Mammary epithelial cell (primary cell): ENCODE measurements at places on chromosomes 3 and 15. TPM values are rescaled to one million over a fixed set of nuclear protein-coding genes. Genes with fewer than 3 reads are reported as not detected.
A peak's percentile ranks its signal among the peaks of the same experiment; 100 is the strongest.

GRCh38 chr3:184082465-184082864 is 14.4 kb upstream of the HTR3E start:
- no peak for DNase-seq

DNA sequence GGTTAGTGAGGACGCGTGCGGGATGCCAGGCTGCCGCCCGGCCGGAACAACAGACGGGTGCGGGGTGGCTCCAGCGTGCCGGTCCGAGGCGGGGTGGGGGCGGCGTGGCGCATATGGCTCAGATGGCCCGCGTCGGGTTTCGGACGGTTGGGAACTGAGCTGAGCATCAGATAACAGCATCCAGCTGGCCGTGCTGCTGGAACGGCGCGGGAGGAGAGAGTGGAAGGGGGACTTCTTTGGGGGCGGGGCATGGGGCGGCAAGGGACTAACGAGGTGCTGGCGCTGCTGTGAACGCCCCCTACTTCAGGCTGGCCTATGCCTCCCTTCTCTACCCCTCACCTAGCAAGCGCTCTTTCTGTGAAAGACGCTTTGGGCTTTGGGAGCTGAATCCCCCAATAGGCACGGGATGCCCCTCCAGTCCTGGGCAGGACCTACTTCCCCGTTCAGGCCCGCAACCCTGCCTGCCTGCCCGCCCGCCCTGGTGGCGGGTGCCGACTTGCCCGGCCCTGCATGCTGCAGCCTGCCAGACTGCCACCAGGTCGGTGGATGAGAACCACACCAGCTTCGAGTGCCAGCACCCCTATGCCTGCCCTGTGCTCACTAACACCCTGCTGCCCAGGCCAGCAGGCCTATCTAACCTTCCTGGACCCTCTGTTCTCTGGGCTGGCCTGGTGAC is 542 bp downstream of the INKA1 start:
- peak; percentile 90 for DNase-seq

DNA sequence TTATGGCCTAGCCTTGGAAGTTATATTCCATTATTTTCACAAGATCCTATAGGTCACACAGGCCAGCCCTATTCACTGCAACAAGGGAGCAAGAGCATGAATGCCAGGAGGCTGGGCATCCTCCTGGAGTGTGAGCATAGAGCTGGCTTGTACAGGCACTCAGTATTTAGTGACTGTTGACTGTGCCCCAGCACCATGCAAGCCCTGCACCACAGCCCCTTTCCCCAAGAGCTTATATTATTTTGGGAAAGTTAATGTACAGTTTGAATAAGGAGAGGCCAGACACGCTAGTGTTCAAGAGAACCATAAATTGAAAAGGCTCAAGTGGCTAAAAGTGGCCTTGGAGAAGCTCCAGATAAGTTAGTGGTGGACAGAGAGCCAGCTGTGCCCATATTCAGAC is 32.3 kb upstream of the TSEN2 start:
- DNase-seq = no peak

- DNase-seq = no peak
Observed at GRCh38 chr3:123157598-123158287, 44.0 kb upstream of the SEC22A start.

DNA sequence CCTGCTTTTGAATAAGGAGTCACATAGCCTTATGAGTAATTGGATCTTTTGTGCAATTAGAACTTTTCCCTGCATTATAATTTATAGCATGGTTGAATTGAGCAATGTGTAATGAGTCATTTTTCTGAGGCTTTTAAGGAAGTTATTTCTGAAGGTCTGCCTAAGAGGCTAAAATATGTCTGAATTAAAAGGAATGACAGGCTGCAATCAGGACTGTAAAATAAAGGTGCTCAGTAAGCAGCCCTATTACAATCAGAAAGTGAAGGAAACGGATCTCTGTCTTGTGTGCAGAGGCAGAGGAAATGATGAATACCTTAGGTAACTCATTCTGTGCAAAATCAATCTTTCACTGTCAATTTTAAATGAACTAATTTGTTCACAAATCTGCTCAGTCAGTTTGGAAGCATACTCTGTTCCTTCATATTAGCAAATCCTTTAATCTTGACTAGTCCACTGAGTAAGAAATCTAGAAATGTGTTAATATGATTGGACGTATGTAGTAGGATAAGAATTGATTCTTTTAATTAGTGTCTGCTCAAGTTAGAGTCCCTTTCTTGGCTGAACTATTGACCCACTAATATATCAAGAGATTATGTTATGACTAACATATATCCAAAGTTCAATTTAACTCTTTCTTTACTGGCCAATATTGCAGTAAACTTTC is 290.1 kb downstream of the ZIC1 start:
- peak; percentile 63 for DNase-seq

DNA sequence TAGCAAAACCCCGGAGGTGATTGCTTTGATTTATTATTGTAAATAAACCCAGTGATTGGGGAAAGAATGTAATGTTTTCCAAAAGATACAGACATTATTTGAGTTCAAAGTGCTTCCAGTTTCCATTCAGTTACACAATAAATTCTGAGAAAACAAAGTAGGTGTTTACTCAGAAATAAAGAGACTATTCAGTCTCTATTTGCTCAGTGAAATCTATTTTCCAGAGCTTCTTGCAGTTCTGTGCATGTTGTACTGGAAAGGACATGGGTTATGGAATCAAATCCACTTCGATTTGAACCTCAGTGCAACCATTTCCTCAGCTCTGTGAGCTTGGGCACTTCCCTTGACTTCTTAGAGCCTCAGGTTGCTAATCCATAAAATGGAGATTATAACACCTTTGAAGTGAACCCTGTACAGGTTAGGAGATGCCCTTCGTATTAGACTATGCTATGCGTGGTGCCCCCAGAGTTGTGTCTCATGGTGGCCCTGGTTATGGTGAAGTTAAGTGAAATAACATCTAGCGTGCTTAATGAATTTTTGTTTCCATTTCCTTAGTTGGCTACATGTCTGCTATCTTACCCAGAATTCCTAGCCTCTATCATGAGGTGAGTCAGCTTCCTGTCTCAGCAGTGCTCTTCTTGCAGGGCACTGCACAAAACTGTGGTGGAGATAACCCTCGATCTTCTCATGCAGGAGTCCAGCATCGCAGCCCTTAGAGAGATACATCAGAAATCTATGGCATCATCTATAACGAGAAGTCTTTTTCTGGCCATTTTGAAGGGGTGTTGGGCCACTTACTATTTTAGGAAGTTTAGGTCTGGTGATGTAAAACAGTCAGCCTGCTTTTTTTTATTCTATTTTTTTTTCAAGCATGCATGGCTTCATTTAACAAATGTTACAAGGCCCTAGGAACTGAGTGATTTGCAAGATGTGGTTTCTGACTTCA is 97.7 kb downstream of the RPL39L start:
- no peak for DNase-seq

Gene LRCH3
- polyA plus RNA-seq = 19.1 TPM

DNA sequence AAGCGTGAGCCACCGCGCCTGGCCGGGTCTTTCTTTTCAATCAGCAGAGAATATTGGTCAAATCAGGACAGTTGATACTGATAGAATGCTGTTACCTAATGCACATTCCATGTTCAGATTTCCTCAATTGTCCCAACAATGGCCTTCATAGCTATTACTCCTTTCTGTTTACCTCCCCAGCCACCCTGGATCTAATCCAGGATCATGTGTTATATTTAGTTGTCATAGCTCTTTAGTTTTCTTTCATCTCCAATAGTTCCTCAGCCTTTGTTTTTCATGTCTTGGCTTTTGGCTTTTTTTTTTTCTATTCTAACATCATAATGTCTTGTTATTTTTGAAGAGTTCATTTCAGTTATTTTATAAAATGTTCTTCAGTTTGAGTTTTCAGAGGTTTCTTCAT is 14.6 kb downstream of the USP3 start:
- no peak for DNase-seq

DNA sequence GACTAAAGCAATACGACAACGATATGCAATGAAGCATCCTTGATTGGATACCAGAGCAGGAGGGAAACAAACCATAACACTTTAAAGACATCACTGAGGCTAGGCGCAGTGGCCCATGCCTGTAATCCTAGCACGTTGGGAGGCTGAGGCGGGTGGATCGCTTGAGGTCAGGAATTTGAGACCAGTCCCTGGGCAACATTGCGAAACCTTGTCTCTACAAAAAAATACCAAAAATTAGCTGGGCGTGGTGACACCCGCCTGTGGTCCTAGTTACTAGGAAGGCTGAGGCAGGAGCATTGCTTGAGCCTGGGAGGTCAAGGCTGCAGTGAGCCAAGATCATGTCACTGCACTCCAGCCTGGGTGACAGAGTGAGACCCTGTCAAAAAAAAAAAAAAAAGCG is 33.9 kb upstream of the BHLHE40 start:
- DNase-seq = no peak

Gene OR5K2
- not detected for polyA plus RNA-seq

DNA sequence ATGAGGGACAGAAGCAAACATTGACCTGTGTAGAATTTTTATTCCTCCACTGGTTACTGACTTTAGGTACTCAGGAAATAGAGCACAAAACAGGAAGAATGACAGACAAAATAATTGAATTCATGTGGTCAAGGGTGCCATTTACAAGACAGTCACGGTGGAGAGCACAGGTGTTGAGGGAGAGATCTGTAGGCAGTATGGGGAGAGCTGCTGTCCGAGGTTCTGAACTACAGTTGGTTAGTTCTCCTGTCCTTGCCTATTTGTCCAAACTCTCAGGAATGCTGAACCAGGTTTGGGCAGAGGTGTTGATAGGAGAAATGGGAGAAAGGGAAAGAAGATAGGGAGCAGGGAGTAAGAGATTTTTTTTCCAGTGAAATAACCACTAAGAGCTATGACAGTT is 178.5 kb upstream of the ZBTB20 start:
- DNase-seq = peak; percentile 39

DNA sequence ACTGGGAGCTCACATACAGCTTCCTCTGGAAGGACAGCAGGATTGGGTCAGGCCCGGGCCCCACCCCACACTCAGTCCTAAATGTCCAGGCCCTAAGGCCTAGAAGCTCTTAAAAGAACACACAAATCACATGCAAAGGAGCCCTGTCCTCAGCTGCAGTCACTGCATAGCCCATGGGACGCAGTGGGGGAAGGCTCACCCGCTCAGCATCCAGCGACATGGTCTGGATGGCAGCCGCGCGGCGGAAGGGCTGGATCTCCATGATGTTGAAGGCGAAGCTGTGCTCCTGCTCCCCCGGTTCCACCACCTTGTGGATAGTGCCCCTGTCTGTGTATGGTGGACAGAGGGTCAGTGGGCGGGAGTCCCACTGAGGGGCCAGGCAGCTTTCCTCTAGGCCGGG is 22.1 kb downstream of the SEMA7A start:
- no peak for DNase-seq

DNA sequence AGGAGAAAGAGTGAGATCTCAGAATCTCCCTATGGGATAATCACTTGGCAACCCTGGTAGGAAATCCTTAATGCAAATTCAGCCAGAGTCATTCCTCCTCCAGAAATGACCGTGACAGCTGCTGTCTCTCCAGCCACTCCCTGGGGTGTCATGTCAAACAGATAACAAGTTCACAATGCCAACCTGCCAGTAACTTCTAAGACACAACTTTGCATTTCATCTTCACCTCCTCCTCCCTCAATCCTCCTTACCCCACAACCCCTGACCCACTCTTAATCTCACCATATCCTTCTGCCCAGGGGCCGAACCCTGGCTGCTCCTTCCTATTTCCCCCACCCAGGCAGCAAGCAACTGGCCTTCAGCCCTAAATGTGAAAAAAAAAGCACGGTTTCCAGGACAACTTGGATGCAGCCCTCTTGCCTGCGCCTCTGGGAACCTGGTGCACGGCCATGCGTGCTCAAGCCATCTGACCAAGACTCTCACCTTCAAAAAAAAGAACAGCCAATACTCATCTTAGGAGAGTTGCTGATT is 166.0 kb downstream of the NTRK3 start:
- DNase-seq = no peak

GRCh38 chr3:195171093-195171873 is 99.7 kb downstream of the XXYLT1 start:
- DNase-seq = no peak

- no peak for DNase-seq
Observed at GRCh38 chr3:41041899-41042298, 157.4 kb upstream of the CTNNB1 start.

DNA sequence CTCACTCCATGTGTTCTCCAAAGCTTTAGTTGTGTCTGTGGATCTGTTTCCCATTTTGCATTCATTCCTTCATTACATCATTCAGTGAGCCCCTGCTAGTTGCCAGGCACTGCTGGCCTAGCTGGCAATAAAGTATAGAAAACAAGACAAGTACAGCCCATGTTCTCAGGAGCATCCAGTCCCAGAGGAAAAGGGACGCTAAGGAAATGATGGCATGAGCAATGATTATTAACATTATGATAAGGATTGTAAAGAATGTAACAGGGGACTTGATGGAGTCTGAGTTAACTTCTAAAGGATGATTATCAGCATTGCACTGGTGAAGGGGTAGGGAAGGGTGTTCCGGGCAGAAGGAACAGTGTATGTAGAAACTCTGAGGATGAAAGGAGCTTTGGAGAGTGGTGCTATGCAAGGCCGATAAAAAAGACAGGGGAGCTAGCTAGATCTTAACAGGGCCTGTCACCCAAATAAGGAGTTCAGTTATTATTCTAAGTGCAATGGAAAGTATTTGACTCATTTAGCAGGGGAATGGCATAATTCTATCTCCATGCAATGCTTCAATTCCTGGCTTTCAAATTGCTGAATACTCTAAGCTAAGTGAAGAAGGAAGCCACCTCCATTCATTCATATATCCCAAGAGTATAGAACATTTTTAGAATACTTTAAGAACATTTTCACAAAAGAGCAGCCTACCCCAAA is 258.2 kb upstream of the STT3B start:
- DNase-seq = no peak

- no peak for DNase-seq
Observed at GRCh38 chr15:35167675-35168074, 82.6 kb upstream of the NANOGP8 start.

- no peak for DNase-seq
Observed at GRCh38 chr15:81384891-81385720, 11.1 kb upstream of the TMC3 start.

DNA sequence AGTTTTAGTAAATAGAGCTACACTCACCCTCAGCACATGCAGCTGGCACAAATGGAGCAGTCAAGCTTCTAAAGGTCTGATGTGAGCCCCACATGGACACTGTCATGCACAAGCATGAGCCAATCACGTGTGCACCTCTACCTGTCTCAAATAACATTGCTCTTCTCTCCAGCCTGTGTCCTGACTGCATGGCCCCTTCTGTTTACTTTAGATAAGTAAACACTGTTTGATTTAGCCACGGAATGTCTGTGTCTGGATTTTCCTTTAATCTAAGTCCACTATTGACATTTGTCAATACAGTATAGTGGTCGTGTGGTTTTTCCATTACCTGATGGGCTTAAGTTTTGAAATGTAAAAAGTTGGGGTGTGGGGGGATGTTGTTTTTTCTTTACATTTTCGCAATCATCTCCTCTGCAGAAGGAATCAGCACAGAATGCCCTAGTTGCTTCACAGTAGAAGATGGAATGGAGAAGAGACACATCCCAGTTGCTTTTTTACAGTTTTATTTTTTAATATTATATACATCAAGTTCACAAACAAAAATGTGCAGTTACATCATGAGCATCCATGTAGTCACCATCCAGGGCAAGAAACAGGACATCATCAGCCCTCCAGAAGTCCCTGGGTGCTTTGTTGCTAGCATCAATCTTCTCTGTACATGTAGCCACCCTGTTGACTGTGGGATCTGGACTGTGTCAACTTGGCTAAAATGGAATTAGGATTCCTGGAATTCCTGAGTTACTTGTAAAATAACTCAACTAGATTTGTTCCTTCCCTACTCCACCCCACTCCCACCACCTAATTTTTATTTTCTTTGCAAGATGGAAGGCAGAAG is 146.1 kb downstream of the UACA start:
- DNase-seq = no peak
